ENCODE measurements at places on chromosomes 7 and 10. TPM values are rescaled to one million over a fixed set of nuclear protein-coding genes. Genes with fewer than 3 reads are reported as not detected.

PDE6C gene
- total RNA-seq, result not detected

CISD1 gene
- total RNA-seq, result 14.6 TPM

PNLIP gene
- total RNA-seq, result not detected

TNS3 gene
- total RNA-seq, result 27.5 TPM

GDF2 gene
- total RNA-seq, result not detected

CYP2E1 gene
- total RNA-seq, result 0.44 TPM

All from smooth muscle cell of trachea (primary cell).